ENCODE measurements at places on chromosomes 6 and 20.

DNA sequence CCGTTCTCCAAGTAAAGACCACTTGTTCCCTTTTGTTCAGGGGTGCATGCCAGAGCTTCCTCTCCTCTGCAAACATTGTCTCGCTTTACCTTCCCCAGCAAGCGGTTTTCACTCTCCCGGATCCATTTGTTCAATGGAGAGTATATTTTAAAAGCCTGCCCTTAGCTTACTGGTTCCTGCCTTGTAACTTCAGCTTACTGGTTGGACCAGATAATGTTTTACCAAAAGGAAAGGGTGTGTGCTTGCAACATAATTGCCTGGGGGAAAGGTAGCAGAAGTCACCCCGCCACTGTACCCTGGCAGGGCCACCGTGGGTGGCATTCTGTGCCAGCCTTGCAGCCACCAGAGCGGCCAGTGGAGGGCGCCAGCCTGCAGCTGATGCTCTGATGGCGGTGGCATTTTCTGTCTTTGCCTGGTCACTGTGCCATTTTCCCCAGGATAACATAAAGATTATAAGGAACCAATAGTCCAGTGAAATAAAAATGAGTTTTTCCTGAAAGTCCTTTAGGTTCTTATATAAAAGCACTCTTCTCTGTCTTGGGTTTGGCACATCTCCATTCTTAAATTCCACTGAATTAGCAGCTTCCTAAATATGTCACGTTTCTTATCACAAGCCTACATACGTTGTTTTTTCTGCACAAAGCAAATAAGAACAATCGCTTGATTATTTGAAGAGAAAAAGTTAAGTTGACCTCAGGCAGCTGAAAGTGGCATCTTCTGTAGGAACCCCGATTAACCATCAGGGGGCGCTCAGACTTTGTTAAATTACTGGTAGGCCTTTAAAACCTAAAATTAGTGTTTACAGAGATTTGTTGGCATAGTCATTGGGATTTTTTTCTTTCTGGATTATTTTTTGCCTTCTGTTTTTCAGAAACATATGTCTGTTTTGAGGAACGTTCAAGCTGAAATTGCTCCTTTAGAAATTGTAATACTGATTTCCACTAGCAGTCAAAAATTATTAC is 67.4 kb upstream of the XRN2 start:
- DNase-seq: peak; percentile 78

GRCh38 chr6:88764081-88764480 is 199.3 kb downstream of the RNGTT start:
- DNase-seq: no peak

DNA sequence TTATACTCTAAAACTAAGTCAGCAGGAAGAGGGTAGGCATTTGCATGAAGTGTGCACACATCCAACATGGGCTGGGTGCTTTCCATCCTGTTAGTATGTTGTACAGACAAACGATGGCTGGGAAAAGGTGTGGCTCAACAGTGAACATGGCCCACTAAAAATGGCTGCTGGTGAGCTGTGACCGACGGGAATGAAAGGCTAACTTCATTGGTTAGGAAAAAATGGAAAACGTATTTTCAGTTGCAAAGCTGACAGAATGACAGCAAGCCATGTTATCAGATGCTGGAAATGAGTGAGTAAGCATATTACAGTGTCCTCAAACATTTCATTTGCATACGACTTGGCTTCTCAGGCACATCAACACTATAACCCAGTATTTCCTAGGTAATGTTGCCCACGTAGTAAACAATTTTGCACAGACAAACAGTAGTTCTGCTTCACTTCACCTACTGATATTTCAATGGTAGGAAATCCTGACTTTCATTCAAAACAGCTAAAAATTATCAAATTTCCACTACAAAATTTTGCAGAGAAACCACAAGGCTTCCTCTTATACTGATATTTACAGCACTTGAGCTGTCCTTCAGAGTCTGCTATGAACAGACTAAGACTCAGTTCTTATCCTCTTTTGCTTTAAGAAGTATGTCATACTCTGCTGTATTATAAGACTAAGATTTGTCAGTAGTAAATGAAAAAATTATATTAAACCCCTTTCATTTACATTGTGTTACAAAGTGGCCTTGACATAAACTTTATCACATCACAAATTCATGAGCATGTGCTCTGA is 98.9 kb downstream of the IRF4 start:
- no peak for DNase-seq

DNA sequence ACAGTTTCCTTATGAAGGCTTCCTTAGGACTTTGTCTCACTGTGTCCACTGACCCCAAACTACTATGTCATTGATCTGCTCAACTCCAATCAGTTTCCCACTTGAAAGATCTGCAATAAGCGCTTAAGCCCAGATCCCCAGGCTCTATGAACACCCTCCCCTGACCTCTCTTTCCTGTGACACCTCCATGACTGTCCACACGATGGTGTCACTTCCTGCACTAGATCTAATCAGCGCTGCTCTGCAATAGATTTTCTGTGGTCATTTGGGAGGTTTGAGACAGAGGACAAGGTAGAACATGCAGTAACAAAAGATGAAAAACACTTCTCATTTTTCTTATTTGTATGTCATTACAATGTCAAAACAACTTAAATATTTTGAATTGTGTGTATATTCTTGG is 304.6 kb upstream of the AGPAT4 start:
- DNase-seq: no peak

DNA sequence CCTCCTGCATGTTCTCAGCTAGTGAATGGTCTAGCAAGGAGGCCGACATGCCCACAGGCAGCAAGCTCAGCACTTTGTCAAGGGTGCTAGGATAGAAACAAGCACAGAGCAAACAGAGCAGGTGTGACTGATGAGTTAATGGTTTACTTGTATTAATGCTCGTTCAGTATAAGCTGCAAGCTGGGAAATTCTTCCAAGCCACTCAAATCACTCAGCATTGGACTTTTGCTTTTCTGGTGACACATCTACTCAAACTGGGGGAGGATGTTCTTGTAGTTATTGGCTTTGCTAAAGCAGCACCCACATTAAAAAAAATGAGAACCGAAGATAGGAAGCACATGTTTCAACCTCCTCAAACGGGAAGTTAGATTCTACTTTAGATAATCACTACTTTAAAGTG is 43.1 kb upstream of the NEDD9 start:
- peak; percentile 84 for DNase-seq

DNA sequence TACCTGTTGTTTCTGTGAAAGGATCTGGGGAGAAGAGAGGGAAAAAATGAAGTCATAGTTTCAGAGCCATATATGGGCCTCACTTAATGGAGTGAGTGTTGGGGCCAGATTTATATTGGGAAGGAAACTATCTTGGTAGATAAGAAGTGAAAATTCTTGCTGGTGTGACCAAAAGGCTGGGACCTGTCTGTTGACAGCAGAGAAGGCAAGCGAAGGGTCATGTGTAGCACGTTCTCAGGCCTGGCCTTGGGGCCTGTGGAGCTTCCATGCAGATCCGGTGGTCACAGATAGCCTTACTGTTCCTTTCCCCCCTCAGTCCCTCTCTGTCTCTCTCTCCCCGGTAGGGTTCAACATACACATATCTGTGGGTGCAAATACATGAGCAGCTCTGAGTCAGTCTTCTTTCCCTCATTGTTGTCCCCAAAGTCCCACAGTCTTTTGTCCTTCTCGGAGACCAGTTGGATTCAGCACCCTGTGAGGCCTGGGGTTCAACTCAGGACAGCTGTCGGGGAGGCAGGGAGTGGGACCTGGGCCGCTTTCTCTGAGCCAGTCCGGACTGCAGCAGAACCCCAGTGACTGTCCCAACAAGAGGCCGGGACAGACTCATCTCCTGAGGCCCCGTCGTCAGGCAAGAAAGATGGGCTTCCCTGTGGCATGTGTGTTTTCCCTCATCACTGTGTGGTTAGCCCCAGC is 34.6 kb downstream of the PPP1R14C start:
- DNase-seq: no peak

DNA sequence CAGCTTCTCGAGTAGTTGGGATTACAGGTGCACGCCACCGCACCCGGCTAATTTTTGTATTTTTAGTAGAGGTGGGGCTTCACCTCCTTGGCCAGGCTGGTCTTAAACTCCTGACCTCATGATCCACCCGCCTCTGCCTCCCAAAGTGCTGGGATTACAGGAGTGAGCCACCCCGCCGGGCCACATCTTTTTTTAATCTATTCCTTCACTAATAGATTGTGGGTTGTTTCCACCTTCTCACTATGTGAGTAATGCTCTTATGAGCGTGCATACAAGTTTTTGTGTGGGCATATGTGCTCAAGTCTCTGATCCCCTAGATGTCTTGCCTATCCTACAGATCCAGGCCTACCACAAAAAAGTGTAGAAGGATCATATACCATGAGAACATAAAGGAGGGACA is 30.7 kb downstream of the CARMIL1 start:
- no peak for DNase-seq

Measured in inflammatory macrophage (primary cell).